NCI-H1417 treated with DMSO at 0.1 percent for 48 hours (cell line): ENCODE measurements at places on chromosomes 3 and 15.
A peak's percentile ranks its signal among the peaks of the same experiment; 100 is the strongest.

DNA sequence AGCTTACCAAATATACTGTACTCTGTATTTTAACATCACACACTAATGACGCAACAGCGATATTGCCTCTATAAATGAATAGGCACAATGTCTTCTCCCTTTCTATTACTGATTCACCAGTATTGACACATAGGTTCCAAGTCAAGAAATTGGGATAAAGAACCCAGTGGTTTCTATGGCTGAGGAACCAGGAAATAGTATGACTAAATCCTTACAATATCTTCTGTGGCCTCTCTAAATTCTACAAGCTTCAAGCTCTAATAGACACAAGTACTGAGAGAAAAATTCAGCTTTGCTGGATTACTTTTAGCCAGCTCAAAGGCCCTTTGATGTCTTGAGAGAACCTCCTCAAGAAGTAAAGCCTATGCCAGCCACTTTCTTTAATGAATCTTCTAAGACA, 162.5 kb downstream of the DPH6 start:
- no peak for DNase-seq

DNA sequence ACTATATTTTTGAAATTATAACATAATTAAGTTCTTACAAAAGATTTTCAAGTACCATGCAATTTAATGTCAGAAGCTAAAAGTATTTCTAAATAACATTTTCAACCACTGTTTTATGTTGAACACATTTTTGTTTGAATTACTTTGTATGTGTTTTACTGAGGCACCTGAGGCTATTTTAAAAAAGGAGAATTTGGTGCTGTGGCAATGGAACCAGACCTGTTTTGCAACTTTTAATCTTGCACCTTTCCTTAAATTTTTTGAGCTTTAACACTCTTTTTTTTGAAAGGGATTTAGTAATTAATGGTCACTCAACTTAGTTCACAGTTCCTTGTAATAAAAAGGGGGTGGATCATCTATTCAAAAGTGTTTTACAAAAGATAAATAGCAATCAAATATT, 561.6 kb downstream of the ZBBX start:
- no peak for DNase-seq

DNA sequence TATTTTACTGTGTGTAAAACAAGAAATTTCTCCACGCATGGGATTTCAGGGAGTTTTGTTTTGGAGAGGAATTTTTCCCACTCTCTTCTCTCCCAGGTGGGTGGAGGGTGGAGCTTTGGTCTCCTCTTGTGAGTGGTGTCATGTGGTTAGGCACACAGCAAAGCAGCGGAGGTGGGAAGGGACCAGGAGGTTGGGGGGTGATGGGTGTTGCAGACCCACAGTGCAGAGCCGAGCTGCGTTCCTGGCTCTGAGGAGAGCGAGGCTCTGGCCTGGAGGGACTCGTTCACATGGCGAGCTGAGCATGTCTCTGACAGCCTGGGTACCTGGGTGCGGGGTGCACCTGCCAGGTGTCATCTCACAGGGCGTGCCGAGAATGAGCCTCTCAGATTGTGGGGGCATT, 87.8 kb downstream of the RYR3 start:
- no peak for DNase-seq

DNA sequence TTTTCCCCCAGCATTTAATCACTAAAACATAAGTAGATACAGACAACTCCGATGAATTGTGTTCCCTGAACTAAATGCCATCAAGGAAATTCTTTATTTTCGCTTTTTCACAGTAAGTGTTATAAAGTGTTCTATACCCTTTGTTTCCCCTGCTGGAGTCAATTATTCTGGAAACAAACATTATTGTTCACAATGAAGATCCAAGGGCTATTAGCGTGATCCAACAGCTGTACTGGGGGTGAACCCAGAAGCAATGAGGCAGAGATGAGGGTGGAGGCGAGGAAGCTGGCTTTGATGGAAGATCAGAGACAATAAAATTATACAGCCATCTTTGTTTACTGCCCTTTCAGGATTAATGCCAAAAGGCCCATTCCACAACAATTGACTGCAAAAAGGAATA, 250.3 kb upstream of the IGF1R start:
- DNase-seq: no peak

DNA sequence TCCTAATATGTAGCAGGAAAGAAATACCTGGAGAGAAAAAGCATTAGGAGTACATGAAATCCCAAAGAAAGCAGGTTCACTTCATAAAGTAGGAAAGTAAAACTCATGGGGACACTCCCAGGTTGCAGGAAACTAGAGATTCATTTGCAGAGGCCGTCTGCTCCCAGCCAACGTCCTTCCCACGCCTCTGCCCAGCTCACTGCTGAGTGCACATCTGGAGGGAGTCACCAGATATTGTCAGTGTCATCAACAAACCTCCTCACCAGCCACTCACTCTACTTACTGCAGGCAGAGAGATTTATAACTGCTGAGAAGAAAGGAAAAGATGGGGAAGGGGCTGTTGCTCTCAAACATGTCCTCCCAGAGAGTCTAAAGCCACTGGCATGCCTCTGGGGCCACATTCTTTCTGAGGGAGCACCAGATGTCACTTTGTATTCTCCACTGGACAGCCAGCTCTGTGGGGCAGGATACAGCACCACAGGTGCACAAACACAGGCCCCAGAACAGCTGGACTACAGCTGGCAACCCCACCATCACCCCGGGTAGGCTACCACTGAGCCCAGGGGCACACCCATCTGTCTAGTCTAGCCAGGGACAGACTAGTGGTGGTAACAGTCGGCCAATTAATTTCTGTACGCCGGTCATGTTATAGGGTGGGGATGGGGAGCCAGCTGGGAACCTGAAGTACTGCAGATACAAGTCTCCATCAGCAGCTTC, 64.5 kb downstream of the NPTN start:
- no peak for DNase-seq

DNA sequence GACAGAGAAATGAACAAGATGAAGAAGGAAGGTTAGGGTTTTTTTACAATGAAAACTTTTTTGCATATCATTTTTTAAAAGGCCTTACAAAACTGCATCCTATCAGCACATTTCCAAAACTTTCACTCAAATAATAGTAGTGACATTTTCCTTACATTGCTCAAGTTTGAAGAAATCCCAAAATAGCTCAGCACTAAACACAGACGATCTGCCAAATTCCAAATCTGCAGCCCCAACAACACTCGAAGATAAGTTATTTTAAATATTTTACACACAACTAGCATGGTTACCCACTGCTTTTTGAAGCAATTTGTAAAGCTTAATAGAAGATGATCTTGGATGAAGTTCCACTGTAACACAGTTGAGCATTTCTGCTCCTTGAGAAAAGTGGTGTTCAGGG, 535.6 kb upstream of the ALCAM start:
- DNase-seq: no peak

- DNase-seq: no peak
Observed at GRCh38 chr3:26588931-26589330, 33.6 kb upstream of the LRRC3B start.

DNA sequence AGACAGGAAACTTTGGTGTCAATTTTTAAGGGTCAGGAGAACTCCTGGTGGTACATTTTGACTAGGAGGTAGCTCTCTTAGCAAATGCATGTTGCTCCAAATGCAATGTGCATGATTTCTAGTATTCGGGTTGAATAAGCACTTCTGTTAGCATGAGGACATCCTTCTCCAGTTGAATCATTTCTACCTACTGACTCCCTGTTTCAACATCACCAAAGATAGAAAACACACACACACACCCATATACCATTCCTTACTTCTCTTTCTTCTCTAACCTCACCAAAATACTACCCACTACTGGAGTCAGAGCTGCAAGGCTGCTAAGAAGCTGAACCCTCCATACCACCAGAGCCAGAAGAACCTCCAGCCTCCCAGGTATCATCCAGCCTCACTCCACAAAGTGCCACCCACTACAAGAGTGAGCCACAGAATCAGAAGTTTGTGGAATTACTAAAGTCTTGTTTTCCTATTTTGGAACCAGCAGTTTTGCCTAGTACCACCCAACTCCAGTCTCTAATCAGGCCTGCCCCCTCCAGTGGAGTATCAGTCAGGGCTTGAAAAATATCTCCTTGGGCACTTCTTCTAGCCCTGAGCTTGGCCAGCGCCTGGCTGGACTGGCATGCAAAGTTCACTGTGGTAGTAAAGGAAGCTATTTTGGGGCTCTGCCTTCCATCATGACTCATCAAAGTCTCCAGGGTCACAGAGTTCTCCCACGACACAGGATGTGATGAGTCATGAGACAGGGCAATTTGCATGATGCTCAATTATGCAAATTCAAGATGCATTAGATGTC, 110.3 kb downstream of the CYP19A1 start:
- no peak for DNase-seq

DNA sequence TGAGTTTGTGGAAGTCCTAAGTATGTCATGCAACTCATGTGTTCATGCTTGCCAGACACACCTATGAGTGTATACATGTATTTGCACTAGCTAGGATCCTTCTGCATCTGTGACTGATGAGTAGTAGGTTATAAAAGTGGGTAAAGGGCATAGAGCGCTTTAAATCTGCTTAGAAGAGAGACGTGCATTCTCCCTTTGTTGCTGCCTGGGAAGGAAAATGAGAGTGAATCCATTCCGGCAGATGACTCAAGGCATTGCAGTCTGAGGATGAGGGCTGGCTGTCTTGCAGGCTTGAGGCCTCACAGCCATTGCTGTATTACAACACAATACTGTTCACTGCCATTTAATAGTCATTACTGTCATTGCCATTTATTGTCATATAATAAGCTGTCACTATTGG, 120.8 kb upstream of the UMPS start:
- no peak for DNase-seq

DNA sequence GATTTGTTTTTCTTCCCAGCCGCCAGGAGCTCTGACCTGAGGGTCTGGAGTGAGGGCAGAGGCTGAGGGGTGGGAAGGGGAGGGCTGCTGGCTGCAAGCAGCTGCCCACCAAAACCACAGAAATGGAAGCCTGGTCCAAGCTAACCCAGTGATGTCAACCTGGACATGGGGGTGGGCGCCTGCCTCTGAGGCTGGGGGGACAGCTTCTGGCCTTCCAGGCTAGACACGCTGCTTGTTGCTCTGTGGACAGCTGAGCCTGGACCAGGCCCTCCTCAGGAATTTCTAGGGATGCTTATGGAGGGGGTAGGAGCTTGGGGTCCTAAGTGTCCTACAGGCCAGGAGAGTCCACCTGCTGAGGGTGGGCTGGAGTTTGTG, 21.4 kb downstream of the PSTPIP1 start:
- no peak for DNase-seq

DNA sequence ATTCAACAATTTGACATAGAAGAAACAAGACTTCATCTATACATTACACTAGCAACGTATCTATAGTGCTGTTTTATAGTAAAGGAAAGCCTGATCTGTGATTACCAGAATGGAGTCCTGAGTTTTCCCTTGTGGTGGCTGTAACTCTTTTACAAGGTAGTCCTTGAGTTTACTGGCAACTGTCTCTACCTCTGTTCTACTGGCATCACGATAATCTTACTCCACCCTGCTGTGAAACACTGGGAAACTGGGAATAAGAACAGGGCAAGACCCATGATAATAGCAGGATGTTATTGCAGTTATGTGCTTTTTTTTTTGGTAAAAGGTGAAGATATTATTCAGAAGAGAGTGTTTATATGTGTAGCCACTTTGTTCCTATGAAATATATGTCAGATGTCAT, 12.4 kb upstream of the HHLA2 start:
- DNase-seq: no peak

DNA sequence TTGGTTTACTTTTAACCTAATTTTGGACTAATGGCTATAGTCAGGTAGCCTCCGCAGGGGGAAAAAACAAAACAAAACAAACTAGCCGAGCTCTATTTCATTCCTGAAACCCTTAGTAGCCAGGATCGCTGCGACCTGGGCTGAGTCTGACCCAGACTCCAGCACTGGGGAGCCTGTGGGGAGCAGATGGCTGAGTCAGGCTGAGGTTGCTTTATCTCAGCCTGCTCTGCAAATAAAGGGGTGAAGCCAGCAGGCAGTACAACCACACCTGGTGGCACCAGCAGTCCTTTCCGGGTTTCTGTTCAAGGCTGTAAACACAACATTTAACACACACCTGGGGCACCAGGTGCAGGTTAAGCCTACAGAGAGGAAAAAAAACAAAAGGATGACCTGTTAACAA, 27.3 kb downstream of the ABHD2 start:
- DNase-seq: peak; percentile 90

DNA sequence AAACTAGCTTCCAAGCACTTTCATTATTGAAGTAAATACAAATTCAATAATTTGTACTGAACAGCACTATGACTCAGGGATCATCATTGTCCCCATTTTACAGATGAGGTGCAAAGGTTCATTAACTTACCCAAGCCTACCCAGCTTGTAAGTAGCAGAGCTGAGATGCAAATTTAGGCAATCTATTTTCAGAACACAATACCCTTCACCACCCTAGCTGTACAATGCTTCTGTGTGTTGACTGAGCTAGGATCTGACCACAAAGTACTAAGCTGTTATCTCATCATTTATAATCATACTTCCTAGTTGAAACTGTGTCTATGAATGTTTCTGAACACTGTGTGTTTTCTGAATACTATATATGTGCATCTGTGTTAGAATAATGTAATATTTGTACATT, 3.2 kb upstream of the ILDR1 start:
- no peak for DNase-seq

DNA sequence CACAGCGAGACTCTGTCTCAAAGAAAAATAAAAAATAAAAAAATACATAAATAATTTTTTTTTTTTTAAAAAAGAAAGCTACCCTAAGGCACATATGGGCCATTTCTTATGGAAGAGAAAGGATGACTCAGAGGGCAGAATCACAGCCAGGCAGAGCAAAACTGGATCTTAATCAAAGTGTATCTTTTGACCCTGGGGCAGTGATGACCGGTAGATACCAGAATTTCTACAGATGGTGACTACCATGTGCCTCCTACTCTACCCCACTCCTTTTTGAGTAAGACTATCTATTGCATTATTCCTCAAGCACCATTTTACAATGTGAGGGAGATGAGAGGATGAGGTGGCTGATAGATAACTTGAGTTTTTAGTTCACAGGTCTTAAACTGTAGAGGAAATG, 26.0 kb downstream of the TARS3 start:
- no peak for DNase-seq

GRCh38 chr15:99180086-99180963, 69.1 kb downstream of the TTC23 start:
- DNase-seq: no peak

DNA sequence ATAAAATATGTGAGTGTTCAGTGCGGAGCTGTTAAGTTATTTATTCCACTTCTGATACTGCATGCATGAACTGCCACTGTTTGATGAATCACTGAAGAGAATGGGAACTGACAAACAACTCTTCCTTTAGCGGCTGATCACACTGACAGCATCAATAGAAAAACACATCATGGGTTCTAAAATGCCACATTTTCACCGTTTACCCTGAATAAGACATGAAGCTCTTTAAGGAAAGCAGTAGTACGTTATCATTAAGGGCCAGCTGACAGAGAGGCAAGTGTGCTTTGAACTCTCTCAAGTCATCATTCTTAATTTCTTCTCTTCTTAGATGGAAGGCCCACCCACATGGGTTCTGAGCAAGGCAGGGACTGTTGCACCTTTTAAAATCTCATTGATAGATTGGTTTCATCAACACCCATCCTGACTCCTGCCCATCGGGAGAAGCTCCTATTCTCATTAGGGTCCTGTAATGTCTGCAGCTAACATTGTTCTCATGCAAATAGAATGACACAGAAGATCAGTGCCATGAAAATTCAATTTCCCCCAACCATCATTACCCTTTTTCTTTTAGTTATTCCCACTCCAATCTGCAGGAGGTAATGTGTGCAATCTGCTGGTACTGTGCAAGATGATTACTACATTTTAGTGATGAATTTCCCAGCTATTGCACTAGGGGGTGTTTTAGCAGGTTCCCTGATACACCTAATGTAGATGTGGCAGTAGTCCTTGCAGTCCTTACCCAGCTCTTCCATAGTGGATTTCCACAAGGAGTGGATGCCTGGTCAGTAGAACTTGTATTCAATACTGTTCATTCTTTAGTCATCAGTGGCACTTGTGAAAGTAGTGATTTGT, 119.1 kb downstream of the ROBO2 start:
- DNase-seq: no peak
